ENCODE measurements at places on chromosomes 4 and X. TPM values are rescaled to one million over a fixed set of nuclear protein-coding genes. Genes with fewer than 3 reads are reported as not detected.

The PAGE4 gene
- not detected for polyA plus RNA-seq

DNA sequence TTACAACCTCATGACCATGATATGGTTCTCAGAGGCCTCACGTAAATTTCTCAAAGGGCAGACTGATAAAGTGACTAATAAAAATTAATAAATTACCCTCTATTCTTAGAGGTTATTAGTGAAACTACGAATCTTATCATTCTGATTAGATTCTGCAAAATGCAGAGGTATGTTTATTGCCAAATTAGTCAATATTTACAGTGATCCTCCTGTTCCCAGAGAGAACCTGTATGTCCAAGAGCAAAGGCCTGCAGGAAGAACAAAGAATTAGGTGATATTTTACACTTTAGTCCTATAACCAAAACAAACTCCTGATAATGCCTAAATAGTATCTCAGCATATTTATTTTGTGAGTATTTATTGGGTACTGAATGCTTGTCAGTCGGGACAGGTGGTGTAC is 58.1 kb downstream of the FAM13A start:
- peak; percentile 47 for DNase-seq

The PLAC1 gene
- polyA plus RNA-seq, result 0.04 TPM

- no peak for DNase-seq
Observed at GRCh38 chr4:7547368-7548040, 112.8 kb upstream of the PSAPL1 start.

DNA sequence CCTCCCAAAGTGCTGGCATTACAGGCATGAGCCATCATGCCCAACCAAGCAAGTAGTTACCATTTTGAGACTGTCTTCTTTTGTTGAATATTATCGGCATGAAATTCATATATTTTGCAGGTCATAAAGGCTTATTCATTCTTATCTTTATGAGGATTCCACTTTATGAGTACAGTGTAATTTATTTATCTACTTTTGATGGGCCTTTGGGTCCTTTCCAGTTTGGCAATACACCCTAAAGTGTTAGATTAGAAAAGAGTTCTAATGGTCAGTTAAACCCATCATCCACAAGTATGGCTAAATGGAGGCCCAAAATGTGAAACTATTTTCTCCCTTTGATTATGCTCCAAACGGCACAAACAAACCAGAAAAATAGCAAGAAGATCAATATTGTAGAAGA is 10.9 kb upstream of the ABCG2 start:
- DNase-seq, result no peak

DNA sequence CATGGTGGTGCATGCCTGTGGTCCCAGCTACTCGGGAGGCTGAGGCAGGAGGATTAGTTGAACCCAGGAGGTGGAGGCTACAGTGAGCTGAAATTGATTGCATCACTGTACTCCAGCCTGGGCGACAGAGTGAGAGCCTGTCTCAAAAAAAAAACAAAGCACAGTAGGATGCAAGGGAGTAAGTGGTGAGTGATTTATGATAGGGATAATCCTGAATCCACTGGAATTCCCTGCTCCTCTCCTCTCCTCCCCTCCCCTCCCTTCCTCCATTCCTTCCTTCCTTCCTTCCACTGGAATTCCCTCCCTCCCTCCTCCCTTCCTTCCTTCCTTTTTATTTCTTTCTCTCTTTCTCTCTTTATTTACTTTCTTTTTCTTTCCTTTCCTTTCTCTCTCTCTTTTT is 40.9 kb upstream of the NKRF start:
- no peak for DNase-seq

The TMEM47 gene
- 8.9 TPM for polyA plus RNA-seq

- no peak for DNase-seq
Observed at GRCh38 chr4:182337366-182337765, 94.2 kb downstream of the TENM3 start.

GRCh38 chrX:12419591-12419990 is 281.3 kb downstream of the FRMPD4 start:
- DNase-seq, result no peak

DNA sequence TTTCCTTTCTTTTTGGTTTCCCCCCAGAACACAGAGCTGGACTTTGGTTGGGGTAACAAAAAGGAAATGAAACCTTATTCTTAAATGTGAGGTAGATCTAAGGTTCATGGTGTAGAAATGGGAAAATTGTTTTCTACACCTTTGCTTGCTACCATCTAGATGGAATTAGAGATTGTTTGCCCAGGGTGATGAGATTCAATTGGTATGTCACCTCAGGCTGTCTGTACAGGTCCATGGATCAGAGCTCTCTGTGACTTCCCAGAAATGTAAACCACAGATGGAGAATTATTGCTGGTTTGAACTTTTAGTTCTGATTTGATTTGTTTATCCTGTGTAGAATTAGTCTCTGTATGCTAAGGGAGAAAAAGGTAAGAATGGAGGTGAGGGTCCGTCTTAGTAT is 146.7 kb downstream of the PCDH7 start:
- DNase-seq, result no peak

The COL25A1 gene
- polyA plus RNA-seq, result 2.5 TPM

The STOX2 gene
- polyA plus RNA-seq, result 4.4 TPM

The RAB40AL gene
- 0.25 TPM for polyA plus RNA-seq

DNA sequence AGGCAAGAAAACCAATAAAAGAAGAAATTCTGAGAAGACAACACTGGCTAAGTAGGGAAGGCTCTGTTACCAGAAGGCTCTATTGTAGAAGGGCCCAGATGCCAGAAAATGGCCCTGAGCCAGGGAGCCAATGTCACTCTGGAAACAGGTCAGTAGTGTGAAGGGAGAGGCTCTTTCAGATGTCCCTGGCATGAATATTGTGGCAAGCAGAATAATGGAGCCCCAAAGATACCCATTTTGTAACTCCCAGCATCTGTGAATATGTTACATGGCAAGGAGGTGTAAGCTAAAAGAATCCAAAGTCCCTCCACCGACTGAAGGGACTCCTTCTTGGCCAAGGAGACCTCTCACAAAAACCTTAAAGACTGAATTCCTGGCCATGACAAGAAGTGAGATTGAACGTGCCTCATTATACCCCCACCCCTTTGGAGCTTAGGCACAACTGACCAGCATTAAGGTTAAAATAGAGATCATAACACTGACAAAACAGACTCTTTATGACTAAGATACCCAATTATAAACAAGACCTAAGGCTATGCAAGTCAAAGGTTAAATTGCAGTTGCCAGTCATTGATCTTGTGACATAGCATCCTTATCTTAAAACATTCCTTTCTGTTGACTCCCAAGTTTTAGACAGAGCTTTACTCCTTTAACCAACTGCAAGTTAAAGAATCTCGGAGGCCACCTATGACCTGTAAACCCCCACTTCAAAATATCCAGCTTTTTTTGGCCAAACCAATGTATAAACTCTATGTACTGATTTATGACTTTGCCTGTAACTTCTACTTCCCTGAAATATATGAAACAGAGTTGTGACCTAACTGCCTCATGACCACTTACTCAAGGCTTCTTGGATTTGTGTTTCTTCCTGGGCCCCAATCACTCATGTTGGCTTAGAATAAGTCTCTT is 42.2 kb upstream of the SMIM10 start:
- DNase-seq, result peak; percentile 51

The CDKL2 gene
- polyA plus RNA-seq, result 1.6 TPM

DNA sequence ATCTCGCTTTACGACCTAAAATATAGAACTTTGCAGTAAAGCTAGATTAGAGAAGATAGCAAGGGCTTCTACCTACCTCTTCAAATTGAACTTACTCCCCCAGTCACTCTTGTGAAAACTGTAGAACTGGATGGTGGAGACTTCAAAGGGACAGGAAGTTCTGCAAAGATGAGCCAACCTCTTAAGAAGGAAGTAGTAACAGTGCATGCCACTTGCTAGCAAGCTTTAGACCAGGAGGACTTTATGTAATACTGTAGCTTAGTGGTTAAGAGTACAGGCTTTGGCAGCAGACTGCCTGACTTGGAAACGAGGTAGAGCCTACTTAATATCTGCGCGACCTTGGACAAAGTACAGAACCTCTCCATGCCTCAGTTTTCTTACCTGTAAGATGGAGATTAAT is 27.5 kb upstream of the VBP1 start:
- DNase-seq, result no peak

The RS1 gene
- polyA plus RNA-seq, result 0.03 TPM

DNA sequence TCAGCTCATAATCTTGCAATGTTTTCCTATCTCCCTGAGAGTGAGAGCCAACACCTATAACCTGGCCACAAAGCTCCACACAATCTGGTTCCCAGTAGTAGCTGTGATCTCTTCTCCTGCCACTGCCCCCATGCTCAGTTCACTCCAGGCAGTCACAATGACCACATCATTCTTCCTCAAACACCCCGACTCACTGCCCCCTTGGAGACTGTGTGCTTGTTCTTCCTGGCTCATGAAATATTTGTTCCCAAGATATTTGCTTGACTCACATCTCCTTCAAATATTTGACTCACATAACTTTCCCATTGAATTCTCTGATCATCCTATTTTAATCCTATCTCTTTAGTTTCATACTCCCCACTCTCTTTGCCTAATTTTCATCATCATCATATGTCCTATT is 173.7 kb downstream of the AREG start:
- no peak for DNase-seq

GRCh38 chrX:30997411-30997810 is 74.4 kb downstream of the FTHL17 start:
- no peak for DNase-seq

- DNase-seq, result no peak
Observed at GRCh38 chr4:7845493-7846128, 94.0 kb downstream of the AFAP1 start.

The CFAP99 gene
- polyA plus RNA-seq, result 0.09 TPM

DNA sequence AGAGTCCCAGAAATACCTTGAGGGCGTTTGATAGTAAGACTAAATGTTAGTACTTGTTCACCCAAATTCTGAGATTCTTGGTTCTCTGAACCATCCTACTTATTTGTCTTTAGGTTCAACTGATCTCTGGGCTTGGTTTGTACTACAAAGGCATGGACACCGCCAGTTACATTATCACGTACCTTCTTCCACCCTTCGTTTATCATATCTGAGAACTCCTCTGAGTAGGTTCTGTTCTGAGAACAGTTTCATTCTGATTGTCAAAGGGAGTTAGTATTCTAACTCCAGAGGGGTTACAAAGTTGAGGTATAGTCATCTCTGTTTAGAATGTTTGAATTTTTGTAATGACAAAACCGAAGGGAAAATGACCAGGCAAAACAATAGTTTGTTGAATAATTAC is 19.3 kb downstream of the ZFX start:
- no peak for DNase-seq

- DNase-seq, result no peak
Observed at GRCh38 chr4:8538703-8539567, 41.3 kb upstream of the GPR78 start.

The LETM1 gene
- polyA plus RNA-seq, result 27.4 TPM

The RPS6KA6 gene
- polyA plus RNA-seq, result 8.2 TPM

Data from large intestine (tissue), 12 donors.